EH (cell line): ENCODE measurements at places on chromosomes 12 and 14.
A peak's percentile ranks its signal among the peaks of the same experiment; 100 is the strongest.

GRCh38 chr12:23523339-23523738 is 426.1 kb downstream of the SOX5 start:
- DNase-seq = no peak

DNA sequence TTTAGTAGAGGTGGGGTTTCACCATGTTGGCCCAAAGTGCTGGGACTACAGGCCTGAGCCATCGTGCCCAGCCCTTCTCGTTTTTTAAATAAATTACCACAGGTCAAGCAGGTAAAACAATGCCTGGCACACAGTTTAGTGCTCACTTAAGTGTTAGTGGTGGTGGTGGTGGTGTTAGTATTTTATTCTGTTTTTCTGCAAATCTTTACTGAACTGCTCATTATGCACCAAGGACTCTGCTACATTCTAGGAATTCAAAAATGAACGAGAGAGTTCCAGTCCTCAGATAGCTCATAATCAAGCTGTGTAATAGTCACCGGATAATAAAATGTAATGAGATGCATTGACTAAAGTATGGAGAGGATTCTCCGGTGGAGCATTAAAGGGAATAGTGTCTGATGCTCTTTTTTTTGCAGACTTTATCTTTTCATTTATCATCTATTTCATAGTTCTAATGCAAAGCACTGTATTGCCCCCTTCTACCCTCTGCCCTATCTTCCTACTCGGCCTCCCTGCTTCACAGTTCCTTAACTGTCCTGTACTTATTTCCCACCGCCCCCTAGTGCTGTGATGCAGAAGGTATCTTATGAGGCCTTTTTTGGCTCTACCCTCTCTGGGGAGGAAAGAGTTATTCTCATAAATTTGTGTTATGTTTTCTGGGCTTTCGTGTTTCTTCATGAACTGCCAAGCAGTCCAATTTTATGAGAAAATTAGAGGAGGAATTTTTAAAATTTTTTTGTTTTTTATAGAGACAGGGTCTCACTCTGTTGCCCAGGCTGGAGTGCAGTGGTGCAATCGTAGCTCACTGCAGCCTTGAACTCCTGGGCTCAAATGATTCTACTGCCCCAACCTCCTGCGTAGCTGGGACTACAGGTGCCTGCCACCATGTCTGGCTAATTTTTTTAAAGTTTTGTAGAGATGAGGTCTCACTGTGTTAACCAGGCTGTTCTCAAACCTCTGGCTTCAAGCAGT is 1.0 kb downstream of the ITFG2 start:
- peak; percentile 79 for DNase-seq

GRCh38 chr12:42884116-42884515 is 294.6 kb upstream of the PRICKLE1 start:
- DNase-seq = no peak

DNA sequence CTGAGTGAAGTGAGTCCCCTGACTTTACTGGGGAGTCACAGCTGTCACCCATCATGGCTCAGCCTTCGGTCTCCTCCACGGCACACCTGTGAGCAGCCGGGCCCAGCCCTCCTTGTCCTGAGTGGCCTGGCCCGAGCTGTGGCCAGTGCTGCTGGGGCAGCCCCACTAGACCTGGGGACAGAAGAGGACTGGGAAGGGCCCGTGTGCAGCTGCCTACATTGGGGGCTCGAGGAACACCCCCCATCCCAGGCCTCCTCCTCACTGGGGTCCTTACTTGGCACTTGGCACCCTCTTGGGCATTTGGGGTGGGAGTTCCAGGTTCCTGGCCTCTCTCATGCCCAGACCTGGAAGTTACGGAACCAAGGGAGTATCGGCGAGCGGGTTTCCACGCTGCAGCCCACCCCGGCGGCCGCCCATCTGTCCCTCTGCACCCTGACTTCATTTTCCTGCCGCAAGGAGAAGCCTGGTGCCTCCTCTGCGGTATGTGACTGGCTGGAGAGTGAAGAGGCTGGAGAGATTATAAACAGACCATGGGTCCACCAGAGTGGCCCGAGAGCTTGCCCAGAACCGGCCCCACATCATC is 179.7 kb downstream of the KIF26A start:
- no peak for DNase-seq

DNA sequence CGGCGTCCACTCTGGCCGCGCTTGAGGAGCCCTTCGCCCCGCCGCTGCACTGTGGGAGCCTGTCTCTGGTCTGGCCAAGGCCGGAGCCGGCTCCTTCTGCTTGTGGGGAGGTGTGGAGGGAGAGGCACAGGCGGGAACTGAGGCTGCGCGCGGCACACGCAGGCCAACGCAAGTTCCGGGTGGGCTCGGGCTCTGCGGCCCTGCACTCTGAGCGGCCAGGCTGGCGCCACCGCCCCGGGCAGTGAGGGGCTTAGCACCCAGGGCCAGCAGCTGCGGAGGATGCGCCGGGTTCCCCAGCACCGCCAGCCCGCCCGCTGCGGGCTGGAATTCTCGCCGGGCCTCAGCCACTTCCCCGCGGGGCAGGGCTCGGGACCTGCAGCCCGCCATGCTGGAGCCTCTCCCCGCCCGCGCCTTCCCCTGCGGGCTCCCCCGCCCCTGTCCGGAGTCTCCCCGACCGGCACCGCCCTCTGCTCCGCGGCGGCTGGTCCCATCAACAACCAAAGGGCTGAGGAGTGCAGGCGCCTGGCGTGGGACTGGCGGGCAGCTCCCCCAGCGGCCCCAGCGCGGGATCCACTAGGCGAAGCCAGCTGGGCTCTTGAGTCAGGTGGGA is 921.2 kb upstream of the FOXG1 start:
- no peak for DNase-seq

GRCh38 chr14:65294816-65295215 is 117.7 kb upstream of the FUT8 start:
- no peak for DNase-seq

GRCh38 chr14:57275023-57275664 is 6.4 kb downstream of the AP5M1 start:
- peak; percentile 18 for DNase-seq

DNA sequence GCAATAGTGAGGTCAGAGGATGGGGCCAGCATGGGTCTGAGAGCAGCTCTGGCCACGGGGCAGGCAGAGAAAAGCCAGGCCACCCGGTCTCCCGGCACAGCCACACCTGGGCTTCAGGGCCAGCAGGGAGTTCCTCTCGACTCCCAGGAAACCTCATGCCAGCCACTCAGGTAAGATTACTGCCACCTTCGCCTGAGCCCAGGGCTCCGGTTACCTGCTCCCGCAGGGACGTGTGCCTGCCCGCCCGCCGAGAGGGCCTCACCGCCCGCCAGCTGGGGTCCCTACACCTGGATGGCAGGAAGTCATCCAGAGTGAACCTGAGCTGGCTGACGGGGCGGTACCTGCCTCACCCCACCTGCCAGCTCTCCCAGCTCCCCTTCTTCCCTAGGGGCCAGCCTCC is 7.3 kb downstream of the JAG2 start:
- DNase-seq = no peak

DNA sequence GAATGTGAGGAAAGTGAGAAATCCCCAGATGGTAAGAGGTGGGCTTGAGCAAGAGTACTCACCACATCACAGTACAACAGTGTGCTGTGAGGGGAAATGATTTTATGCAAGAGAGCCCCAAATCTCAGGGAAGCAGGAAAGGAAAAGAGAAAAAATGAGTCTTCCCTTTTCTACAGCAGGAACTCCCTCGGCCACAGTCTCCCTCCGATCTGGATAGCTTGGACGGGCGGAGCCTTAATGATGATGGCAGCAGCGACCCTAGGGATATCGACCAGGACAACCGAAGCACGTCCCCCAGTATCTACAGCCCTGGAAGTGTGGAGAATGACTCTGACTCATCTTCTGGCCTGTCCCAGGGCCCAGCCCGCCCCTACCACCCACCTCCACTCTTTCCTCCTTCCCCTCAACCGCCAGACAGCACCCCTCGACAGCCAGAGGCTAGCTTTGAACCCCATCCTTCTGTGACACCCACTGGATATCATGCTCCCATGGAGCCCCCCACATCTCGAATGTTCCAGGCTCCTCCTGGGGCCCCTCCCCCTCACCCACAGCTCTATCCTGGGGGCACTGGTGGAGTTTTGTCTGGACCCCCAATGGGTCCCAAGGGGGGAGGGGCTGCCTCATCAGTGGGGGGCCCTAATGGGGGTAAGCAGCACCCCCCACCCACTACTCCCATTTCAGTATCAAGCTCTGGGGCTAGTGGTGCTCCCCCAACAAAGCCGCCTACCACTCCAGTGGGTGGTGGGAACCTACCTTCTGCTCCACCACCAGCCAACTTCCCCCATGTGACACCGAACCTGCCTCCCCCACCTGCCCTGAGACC is 7.8 kb downstream of the ATN1 start:
- DNase-seq = no peak
